ENCODE measurements at places on chromosomes 4 and X.
A peak's percentile ranks its signal among the peaks of the same experiment; 100 is the strongest.

- DNase-seq, result no peak
Measured at GRCh38 chrX:120468071-120468470, 1.0 kb downstream of the LAMP2 start.

DNA sequence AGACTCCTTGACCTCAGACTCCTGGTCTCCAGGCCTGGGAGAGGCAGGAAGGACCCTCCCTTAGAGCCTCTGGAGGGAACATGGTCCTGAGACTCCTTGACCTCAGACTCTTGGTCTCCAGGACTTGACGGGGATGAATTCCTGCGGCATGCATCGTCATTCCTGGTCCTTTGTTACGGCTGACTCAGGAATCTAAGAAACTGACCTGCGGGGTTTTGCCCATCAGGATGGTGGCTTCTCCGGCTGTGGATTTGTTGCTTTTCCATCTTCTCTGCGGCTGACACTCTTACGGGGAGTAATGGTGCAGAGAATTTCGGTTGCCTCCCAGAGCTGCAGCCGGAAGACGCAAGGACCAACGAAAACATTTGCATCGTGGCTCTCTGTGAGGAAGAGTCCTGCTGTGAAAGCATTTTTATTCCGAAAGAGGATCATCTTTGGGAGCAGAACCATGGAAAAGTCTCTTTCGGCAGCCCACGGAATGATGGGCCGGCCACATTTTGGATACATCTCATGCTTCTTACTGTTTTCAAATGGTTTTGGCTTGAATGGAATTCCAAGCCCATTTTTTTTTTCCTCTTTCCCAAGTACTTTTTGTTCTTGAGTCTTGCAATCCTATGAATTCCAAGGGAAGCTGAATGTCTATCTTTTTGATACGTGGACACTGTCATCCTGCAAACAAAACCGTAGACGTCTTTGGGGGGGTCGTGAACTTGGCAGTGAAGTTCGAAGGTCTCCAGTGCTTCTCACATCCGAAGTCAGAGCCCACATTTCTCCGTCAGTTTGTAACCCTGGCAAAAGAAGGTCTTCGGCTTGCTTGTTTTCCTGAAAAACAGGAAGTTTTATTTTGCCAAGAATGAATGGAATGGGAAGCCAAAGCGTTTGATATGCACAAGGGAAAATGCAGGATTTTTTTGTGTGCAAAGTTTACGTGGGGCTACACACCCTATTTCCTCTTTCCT lies 36.5 kb downstream of the SHOX start:
- no peak for DNase-seq

DNA sequence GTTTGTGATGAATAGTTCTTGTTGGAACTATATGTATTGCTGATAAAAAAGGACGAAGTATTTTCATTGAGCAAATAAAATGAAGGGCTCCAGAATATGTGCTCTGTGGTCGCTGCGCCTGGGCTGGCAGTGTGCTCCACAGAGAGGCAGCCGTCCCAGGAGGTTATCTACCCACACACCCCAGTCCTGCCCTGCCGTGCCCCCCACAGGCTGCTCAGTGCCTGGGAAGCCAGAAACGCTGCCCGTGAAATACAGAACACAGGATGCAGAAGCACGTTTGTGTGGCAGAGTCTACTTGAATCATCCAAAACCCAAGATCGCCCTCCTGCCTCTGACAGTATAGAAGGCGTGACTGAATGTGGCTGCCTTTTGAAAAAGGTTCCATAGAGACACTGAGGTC lies 1.4 kb downstream of the CLDN22 start:
- no peak for DNase-seq

GRCh38 chr4:31228068-31228467 lies 507.9 kb downstream of the PCDH7 start:
- DNase-seq, result no peak

GRCh38 chr4:28228561-28229491 lies 1368.2 kb downstream of the STIM2 start:
- peak; percentile 62 for DNase-seq

- peak; percentile 86 for DNase-seq
Measured at GRCh38 chr4:8472689-8473197, 32.2 kb downstream of the TRMT44 start.

DNA sequence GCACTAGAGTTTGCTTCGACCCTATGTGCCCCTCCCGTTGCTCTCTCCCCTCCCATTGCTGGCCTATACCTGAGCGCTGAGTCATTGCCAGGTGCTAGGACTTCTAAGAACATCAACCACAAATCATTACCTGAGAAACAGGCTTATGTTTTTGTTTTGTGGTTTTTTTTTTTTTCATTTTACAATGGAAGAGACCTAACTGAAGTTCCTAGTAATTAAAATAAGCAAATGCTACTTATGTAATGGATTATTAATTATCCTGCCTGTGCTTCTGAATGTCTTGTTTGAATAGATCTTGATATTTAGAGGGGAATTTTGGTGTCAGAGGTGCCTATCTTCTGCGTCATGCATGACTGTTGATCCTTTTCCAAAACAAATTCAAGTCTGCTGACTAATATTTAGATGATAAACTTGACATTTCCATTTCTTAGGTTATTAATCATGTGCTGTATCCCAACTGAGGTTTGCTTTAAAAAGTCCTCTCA lies 275.4 kb upstream of the CPEB2 start:
- DNase-seq, result no peak

GRCh38 chr4:5795580-5795979 lies 84.6 kb downstream of the EVC start:
- DNase-seq, result no peak

DNA sequence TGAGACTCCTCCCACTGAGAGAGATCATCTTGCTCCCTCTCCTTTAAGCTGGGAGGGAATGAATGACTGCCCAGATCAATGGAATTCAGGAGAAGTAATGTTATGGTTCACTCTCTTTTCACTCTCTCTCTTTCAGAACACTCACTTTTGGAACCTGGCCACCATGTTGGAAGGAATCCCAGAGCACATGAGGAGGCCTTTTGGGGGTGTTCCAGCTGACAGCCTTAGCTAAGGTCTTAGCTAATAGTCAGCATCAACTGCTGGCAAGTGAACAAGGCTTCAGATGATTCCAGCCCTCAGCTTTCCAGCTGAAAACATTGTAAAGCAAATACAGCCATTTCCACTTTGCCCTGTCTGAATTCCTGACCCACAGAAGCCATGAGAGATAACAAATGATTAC lies 124.0 kb upstream of the CLNK start:
- DNase-seq, result peak; percentile 55

DNA sequence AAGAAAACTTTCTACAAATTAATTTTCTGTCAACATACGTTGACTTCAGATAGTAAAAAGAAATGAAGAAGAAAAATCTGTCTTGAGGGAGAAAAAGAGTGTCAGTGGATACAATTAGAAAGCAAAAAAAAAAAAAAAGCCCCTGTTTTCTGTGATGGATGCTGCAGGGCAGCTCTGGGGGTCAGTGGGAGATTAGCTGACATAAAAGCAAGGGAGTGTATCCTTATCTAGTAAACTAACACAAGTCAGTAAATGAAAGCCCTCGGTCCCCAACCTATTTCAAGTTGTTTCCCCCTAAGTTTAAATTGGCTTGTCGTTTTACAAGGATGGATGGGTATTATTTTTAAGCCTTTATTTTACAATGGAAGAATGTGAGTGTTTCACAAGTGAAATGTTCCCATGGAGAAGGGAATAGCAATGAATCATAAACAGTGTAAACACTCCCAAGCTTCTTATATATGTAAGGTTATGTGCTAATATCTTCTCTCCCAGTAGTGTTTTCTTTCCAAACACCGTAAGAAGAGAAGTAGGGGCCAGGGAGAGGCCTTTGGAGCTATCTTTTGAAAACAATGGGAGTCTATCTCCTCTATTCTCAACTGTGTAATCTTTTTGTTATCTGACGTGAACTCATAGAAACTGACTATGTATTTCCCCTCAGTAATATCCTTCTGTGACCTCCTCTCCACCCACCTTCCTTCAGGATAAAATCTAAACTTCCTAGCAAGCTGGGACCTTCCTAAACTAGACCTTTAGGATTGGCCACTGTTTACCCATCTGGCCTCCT lies 347.7 kb downstream of the FBXO8 start:
- peak; percentile 45 for DNase-seq

- no peak for DNase-seq
Measured at GRCh38 chrX:126137899-126138298, 28.2 kb downstream of the DCAF12L2 start.

DNA sequence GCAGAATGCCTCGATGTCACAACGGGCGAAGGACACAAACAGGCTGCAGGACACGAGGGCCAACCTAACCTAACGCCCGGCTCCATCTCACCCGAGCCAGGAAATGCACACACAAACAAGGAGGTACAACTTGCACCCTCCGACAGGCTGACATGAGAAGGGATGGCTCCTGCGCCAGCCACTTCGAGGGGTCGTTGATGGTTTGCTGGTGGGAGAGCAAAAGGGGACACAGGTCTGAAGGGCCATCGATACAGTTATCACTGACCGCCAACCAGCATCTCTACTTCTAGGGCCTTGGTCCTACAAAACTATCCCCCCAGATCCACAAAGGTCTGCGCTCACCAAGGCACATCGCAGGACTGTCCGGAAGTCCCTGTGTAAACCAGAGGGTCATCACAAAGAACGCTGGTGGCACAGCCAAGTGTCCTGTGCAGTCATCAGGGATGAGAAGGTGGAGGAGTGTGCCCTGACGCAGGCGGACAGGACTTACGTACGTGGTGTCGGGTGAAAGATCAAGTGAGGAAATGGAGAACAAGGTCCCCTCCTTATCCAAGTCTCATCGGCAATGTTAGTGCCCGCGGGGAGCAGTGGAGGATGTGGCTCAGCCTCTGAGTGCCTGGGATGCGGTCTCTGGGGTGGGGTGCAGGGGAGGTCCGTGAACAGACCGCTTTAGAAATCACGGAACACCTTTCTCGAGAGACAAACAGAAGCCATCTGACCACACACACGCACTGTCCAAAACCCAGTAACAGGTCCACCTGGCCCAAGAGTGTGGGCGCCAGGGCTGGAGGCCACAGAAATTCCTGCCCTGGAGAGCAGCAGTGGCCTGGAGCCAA lies 7.0 kb downstream of the MXD4 start:
- no peak for DNase-seq

DNA sequence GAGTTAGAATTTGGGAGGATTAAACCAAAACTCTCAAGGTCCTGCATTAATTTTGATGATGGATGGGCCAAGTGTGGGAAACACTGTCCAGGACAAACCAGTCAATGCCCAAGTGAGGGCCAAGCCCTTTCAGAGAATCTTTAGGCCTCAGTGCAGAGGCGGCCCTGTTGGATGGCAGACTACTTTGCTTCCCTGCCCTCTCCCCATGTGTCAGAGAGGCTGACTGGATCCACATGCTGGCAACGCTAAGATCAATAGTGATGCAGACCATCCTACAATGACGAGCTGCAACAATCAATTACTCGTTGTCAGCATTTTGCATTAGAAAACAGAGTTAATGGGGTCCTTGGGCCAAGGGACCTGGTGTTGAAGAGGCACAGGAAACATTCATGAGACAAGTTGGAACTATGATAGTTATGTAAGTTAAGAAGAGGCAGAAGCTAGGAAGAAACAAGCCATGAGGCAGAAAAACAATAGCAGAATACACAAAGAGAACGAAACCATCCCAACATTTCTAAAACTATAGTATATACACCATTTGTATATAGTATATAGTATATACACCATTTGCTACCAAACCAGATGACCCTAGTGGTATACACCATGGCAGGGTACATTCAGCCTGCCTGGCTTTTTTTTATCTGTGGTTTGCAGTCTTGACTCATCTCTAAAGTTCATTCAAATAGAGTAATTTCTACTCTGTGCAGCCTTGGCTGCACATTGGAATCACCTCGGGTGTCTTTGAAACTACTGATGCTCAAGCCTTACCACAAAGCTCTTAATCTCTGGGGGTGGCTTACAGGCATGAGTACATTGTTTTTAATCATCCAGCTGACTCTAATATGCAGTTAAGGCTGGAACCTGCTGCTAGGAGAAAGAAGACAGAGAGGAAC lies 147.7 kb upstream of the GYPA start:
- DNase-seq, result no peak

DNA sequence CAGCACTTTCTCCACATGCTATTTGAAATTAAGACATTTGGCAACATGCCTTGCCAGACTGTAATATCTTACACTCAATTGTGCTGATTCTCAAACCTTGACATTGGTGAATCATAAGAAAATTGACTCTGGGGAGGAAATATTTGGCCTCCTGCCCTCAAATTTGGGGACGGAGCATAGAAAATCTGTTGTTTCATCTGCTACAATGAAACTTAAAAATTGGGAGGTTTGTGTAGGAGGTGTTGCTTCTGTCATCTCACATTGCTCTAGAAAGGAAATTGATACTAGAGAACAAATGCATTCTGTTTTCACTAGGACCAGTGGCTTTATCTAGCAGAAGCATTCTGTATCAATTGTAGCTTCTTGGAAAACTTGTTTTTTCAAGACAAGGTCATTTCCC lies 5.3 kb downstream of the OCRL start:
- no peak for DNase-seq

DNA sequence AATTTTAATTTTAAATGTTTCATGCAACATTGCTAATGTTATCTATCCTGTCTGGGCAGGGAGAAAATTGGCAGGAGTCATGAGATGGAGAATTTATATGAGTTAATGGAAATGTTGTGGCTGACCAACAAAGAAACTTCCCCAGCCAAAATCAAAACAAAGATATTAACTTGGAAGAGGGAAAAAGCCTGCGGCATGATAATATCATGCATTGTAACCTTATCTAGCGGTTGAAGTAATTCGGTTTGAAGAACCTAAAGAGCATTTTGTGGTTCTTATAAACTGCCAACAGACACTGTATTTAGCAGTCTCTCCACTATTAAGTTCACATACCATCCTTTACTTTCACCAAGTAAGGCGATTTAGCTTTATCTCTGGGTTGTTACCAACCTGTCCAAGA lies 42.3 kb downstream of the DKK2 start:
- DNase-seq, result no peak

DNA sequence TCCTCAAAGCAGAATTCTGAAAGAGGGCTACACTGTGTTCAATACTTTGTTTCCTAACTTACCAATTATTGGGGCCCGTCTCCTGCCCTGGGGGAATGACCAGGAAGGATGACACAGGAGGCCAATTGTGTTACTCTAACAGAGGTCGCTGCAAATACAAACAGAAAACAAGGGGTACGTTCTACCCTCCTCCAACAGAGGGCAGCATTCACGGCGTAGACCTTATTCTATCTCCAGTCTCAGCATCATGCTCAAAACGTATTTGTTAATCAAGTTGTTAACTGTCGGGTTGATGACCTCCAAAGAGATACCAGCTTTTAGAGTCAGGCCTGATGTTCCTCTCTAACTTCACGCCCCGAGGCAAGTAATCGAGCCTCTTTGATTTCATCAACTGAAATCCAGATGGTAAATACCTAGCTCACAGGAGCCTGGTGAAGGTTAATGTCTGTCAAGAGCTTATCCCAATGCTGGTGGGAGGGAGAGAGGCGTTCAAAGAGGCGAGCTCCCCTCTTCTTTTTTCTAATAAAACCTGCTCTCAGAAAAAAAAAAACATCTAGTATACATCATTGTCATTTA lies 181.0 kb upstream of the KCNIP4 start:
- no peak for DNase-seq

GRCh38 chrX:97672138-97672537 lies 788.4 kb downstream of the RPA4 start:
- DNase-seq, result no peak

DNA sequence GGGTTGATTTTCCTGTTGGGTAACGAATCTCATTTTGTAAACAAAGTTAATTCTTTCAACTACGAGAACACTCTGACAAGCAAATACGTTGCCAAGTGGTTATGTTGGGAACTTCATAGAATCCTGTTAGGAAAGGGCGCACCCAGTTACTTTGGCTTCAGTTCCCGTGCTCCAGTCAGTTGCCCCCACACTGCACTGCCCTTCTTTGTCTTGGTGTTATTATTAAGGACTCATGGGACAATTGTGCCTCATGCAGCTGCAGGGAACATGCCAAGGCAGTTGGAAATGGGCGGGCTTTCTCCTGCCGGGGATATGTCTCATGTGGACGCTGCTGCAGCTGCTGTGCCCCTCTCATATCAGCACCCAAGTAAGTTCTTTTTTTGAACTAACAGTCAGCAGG lies 28.9 kb downstream of the OFD1 start:
- no peak for DNase-seq

All from skeletal muscle cell (primary cell).